ENCODE measurements at places on chromosomes 1 and 21. TPM values are rescaled to one million over a fixed set of nuclear protein-coding genes. Genes with fewer than 3 reads are reported as not detected.

DNA sequence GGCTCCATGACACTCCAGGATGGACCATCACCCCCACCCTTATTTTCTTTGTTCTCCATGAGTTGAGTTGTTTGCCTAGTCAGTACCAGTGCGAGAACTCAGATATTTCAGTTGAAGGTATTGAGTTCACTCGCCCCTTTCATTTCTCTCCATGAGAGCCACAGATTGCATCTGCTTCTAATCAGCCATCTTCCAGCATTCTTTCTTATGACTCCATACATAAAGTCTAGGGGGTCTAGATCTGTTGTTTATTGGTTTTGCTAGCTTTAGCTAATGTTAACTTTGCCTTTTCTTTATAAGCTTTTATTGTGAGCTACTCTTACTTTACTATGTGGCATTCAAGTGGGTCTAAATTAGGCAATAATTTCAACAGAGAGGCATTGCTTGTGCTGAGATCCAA is 71.6 kb upstream of the PDC start:
- no peaks in the 10 kb centered on the region for H3K4me1 ChIP-seq
- no peak overlapping the region for H3K27ac ChIP-seq
- H3K36me3 ChIP-seq, result no peaks in the 10 kb centered on the region
- DNase-seq, result no peak
- H3K27me3 ChIP-seq, result peaks cover 9% of the 10 kb centered on the region

- H3K27me3 ChIP-seq, result peaks cover 2% of the 10 kb centered on the region
- H3K36me3 ChIP-seq, result no peaks in the 10 kb centered on the region
- H3K4me3 ChIP-seq, result no peak overlapping the region
- H3K4me1 ChIP-seq, result no peaks in the 10 kb centered on the region
- no peak overlapping the region for H3K27ac ChIP-seq
- DNase-seq, result no peak
Measured at GRCh38 chr1:209030454-209031167, 552.9 kb upstream of the CAMK1G start.

- no peak overlapping the region for H3K4me3 ChIP-seq
- H3K27me3 ChIP-seq, result no peaks in the 10 kb centered on the region
- H3K4me1 ChIP-seq, result no peaks in the 10 kb centered on the region
- no peak for DNase-seq
Measured at GRCh38 chr21:26093122-26093521, 77.4 kb downstream of the APP start.

DNA sequence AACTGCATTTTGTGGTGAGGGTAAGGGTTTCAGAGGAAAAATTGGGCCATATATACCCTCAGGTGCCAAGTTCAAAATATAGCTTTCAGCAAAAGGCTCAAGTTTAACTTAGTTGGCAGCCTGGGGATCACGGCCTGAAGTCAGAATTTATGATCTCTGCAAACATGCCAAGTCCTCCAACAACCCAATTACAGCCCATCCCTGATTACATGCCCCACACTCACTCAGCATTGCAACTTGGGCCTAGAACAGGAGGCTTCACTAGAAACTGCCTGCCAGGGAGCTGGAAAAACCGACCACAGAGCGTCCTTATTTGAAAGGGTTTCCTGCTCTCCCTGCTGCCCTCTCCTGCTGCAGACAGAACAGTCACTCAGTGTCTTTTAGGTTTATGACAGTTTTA is 12.4 kb downstream of the FYB2 start:
- peaks cover 5% of the 10 kb centered on the region for H3K27me3 ChIP-seq

DNA sequence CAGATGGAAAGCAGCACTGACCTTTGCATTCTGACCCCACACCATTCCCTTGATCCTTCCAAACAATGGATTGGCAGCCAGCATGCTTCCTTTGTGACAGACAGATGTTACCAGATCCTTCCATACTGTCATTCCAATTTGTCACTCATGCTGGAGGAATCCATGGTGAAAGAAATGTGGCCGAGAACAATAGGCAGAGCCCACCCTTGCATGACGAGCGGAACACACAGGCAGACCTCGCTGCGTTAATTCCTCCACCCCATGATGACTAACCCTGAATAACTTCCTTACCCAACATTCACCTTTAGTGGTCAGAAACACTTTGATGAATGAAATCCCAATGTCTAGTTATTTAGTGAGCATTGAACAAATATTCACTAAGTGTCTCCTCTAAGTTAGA is 45.1 kb downstream of the PDPN start:
- H3K36me3 ChIP-seq, result no peaks in the 10 kb centered on the region
- no peaks in the 10 kb centered on the region for H3K27me3 ChIP-seq
- H3K4me3 ChIP-seq, result no peak overlapping the region

Gene SHE
- total RNA-seq, result not detected

Gene TCHHL1
- total RNA-seq, result not detected

Gene CYP4Z1
- total RNA-seq, result not detected
